ENCODE measurements at places on chromosomes 11 and 22.
A peak's percentile ranks its signal among the peaks of the same experiment; 100 is the strongest.

DNA sequence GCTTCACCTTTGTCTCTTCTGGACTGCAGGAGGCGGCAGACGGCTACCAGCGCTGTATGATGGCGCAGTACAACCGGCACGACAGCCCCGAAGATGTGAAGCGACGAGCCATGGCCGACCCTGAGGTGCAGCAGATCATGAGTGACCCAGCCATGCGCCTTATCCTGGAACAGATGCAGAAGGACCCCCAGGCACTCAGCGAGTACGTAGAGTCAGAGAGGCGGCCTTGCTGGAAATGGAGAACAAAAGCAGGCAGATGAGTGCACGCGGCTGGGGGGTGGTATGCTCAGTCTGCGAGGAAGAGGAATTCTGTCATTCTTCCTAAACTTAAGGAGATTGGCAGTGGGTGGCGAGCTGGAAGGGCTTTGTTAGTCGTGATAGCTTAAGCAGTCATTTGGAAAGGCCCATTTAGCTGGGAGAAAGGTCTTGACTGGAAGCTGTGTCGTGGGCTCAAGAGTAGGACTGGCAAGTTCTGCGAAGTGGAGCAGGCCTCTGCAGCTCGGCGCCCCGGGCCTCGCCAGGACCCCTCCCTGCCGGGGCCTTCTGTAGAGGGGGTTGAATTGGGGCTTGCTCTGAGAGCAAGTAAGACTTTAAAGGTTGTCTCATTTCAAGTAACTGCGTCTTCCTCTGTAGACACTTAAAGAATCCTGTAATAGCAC lies 3.0 kb upstream of the FERMT3 start:
- no peak for DNase-seq

GRCh38 chr11:130203766-130204702 lies 44.5 kb downstream of the ST14 start:
- DNase-seq, result no peak

GRCh38 chr11:80165744-80166143 lies 724.9 kb upstream of the TENM4 start:
- peak; percentile 62 for DNase-seq

GRCh38 chr11:7671347-7672215 lies 1.7 kb downstream of the CYB5R2 start:
- no peak for DNase-seq

GRCh38 chr11:15236559-15236958 lies 121.8 kb downstream of the INSC start:
- DNase-seq, result no peak

DNA sequence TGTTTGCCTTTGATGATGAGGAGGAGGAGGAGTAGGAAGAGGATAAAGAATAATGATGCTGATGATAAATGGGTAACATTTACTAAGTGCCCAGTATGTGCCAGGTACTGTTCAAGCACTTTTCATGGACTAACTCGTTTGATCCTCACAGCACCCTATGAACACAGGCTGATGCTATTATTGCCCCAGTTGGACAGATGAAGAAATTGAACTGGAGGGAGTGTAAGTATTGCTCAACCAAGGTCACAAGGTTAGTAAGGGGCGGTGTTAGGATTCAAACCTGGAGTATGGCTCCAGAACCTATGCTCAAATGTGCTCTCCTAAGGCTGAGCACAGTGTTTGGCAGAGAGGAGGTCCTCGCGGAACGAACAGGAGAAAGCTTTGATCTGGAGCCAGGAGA lies 78.6 kb downstream of the SYN3 start:
- DNase-seq, result no peak

DNA sequence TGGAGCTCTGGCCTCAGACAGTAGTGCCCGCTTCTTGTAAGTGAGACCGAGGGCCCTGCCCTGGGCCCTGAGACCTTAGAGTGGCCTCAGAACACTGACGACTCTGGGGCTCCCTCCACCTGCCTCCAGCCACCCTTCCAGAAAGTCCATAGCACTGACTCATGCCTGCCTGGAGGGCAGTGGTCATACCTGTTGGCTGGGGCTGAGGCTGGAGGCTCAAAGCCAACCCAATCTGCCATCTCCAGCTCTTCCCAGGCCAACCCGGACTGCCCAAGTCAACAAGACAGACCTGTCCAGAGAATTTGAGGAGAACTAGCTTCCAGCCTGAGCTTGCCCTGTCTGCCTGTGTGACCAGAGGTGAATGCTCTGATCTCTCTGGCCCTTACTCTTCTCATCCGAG lies 66.9 kb upstream of the TTLL12 start:
- no peak for DNase-seq

DNA sequence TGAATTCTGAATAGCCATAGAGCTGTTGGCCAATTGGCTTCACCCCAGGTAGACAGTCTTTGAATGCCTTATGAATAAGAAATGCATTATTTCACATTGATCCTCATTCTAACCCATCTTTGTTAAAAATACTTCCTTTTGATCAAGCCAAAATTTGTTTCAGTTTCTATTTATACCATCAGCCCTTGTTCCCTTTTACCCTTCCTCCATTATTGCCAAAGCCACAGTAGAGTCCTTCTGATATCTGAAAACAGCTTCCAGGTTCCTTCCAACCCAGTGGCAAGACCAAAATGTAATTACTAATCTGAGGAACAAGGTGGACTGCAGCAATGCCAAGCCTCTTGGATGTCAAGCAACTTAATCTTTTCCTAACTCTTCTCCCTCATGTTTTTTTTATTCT lies 458.8 kb downstream of the BUD13 start:
- DNase-seq, result no peak

- DNase-seq, result no peak
Measured at GRCh38 chr11:1219834-1220815, 2.7 kb upstream of the MUC5B start.

DNA sequence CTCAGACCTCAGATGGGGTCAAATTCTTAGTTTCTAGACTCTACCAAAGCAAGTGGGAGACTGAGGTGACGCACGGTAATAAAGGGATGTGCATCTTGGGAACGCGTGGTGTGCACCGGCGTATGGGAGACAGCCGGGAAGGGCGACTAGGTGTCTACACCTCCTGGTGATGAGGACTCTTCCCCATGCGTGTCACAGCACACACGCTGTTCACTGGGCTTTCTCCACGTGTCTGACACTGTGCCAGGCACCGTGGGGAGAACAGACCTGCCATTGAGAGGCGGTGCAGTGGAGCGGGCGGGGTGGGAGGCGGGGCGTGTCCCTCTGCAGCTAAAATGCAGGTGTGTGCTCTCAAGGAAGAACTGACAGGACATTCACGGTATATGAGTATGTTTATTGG lies 5.3 kb downstream of the FXYD6 start:
- DNase-seq, result no peak

GRCh38 chr11:7527029-7527428 lies 13.2 kb downstream of the PPFIBP2 start:
- DNase-seq, result no peak

GRCh38 chr11:128916681-128917080 lies 25.5 kb downstream of the KCNJ5 start:
- no peak for DNase-seq

DNA sequence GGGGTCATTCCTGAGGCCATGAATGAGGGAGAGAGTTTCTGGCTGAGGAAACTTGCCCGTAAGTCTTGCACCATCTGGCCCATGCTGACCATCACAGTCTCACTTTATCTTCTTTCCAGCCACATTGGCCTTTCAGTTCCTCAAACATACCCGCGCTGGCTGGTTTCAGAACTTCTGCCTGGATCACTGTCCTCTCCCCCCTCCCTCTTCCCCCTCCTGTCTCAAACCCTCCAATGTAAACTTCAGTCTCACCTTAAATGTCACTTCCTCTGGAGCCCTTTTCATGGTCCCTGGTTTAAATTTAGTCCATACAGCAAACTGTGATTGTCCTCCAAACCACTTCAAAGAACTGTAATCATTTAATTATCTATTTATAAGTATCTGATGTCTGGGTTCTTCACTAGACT lies 3.7 kb upstream of the TMEM109 start:
- DNase-seq, result no peak

- no peak for DNase-seq
Measured at GRCh38 chr11:44376423-44376822, 66.5 kb upstream of the ALX4 start.

DNA sequence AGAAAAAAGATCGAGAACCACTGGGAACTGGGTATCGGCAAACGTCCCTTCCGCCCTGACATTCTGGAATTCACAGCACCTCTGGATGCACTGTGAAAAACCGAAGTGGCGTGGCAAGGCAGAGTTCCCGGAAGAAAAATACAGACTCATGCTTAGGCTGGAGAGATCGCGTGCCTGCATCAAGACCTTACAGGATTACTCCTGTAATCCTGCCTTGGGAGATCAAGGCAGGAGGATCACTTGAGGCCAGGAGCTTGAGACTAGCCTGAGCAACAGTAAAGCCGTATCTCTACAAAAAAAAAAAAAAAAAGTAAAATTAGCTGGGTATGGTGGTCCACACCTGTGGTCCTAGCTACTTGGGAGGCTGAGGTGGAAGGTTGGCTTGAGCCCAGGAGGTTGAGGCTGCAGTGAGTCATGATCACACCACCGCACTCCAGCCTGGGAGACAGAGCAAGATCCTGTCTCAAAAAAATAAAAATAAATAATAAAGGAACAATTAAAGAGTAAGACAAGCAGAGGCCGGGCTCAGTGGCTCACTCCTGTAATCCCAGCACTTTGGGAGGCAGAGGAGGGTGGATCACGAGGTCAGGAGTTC lies 19.9 kb upstream of the TEF start:
- DNase-seq, result no peak

- DNase-seq, result no peak
Measured at GRCh38 chr11:129457321-129457720, 81.7 kb downstream of the BARX2 start.

Measured in HS-27A (cell line).